ENCODE measurements at places on chromosomes 3 and 15.

GRCh38 chr15:74489518-74490338, 28.8 kb upstream of the UBL7 start:
- peak; percentile 47 for DNase-seq

DNA sequence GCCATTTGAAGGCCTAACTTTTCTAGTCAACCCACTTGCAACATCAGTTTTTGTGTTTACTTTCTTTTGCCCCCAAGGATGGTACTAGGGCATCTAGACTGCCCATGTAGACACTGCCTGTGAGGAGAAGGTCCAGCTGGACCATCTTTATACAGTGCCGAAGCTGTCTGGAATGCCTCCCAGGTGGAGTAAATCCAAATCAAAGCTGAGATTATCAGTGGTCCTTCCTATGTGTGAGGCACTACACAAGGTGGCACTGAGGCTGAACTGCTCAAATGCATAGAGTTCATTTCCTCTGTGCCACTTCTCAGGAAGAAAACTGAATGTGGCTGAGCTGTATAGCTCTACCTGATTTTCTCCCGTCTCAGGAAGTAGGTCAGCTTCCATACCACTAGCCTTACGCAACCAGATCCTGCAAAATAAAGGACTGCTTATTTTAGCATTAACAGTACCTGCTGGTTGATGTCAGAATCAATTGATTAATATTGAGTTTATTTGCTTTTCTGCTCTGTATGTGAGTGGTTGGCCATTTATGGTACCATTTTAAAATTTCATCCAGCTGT, 106.1 kb downstream of the GHSR start:
- DNase-seq, result no peak

DNA sequence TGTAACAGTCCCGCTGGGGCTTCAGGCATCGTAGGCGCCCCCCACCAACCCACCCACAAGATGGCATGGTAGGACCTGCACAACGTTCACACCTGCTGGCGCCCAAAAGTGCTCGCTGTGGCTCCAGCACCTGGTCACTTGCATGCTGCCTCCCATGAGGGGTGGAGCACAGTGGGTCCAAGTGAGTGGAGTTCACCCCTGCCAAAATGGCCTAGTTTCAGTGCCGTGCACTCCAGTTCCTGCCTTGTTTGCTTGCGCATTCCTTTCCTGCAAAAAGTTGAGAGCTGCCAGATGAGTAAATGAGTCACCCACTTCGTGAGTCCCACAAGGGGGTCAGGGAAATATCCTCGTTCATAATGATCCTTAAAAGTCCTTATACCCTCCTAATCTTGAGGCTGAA, 788.7 kb upstream of the DPPA4 start:
- peak; percentile 50 for DNase-seq

DNA sequence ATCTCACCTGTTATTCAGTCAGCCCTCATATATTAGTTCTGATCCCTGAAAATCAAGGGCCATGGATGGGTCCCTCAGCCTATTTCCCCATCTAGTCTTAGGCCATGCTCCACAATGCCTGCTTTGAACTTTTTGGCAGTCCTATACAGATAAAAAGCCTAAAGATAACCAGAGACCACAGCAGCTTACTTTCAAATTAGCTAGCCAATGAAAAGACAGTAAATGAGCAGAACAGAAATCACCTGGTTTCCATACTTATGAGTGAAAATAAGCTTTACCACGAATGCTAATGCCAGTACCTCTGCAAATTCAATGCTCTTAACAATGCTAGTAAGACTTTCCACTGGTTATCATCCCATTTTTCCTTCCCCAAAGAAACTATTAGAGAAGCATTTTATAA, 141.6 kb upstream of the SPRED1 start:
- no peak for DNase-seq

DNA sequence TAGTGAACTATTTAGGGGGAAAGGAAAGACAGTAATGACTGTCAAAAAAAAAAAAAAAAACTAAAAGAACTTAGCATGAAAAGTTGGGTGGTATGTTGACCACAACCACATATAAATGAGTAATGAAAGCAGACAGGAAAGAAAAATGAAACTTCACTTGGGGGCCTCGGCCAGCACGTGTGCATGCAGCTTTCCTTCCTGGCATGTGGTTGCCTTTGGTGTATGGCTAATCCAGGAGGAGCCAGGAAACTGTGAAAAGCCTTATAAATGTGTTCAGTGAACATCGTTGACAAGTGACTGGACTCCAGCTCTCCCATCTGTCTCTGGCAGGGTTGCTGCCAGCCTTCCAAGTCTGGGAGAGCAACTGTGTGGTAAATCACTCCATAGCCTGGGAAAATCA, 195.1 kb downstream of the DTWD1 start:
- peak; percentile 88 for DNase-seq

All from posterior cingulate gyrus (tissue), 11 donors.